ENCODE measurements at places on chromosomes 13 and 19. TPM values are rescaled to one million over a fixed set of nuclear protein-coding genes. Genes with fewer than 3 reads are reported as not detected.

- no peaks in the 10 kb centered on the region for H3K36me3 ChIP-seq
- no peaks in the 10 kb centered on the region for H3K4me1 ChIP-seq
- no peaks in the 10 kb centered on the region for H3K27me3 ChIP-seq
- DNase-seq = no peak
- H3K27ac ChIP-seq = no peak overlapping the region
- H3K4me3 ChIP-seq = no peak overlapping the region
Observed at GRCh38 chr19:27733551-27734266, 1479.2 kb downstream of the UQCRFS1 start.

DNA sequence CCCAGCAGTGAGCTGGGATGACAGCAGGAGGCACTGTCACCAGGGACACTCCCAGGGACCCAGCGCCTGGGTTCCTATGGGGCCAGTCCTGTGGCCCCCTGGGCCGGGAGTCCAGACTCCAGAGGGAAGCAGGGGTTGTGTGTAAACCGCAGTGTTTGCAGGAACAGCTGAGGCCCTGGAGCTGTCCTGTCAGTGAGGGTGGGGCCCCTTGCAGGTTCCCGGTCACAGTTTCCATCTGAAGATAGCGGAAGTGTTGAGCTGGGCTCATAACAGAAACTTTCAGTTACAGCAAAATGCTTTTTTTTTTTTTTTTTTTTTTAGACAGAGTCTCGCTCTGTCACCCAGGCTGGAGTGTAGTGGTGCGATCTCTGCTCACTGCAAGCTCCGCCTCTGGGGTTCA is 17.7 kb upstream of the CSNK1G2 start:
- no peaks in the 10 kb centered on the region for H3K27me3 ChIP-seq
- peaks cover 16% of the 10 kb centered on the region for H3K4me1 ChIP-seq

- H3K4me1 ChIP-seq = no peaks in the 10 kb centered on the region
- H3K36me3 ChIP-seq = no peaks in the 10 kb centered on the region
- H3K27ac ChIP-seq = no peak overlapping the region
- no peak for DNase-seq
- H3K27me3 ChIP-seq = no peaks in the 10 kb centered on the region
- no peak overlapping the region for H3K4me3 ChIP-seq
Observed at GRCh38 chr13:54196684-54197083, 1168.1 kb downstream of the OLFM4 start.

DNA sequence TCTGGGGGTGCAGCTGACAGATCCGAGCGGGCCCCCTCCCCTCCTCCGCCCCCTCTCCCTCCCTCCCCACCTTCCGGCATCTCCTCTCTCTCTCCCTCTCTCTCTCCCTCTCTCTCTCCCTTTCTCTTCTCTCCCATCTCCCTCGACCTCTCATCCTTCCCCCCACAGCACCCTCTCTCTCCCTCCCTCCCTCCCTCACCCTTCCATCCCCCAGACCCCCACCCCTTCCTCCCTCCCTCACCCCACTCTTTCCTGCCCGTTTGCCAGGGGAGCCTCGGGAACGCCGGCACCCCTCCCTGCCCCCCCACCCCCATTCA is 666 bp downstream of the CELF5 start:
- no peaks in the 10 kb centered on the region for H3K36me3 ChIP-seq
- peaks cover 3% of the 10 kb centered on the region for H3K4me1 ChIP-seq
- DNase-seq = no peak

GRCh38 chr19:4053423-4054324 is 13.0 kb downstream of the ZBTB7A start:
- peaks cover 47% of the 10 kb centered on the region for H3K36me3 ChIP-seq
- no peaks in the 10 kb centered on the region for H3K27me3 ChIP-seq
- no peak overlapping the region for H3K4me3 ChIP-seq
- no peak overlapping the region for H3K27ac ChIP-seq
- H3K4me1 ChIP-seq = peaks cover 28% of the 10 kb centered on the region

GRCh38 chr19:17183858-17184321 is 31.3 kb upstream of the USE1 start:
- DNase-seq = peak; percentile 22
- H3K4me1 ChIP-seq = peaks cover 17% of the 10 kb centered on the region
- H3K36me3 ChIP-seq = peaks cover 30% of the 10 kb centered on the region
- peak overlapping the region; percentile 75 for H3K4me3 ChIP-seq

DNA sequence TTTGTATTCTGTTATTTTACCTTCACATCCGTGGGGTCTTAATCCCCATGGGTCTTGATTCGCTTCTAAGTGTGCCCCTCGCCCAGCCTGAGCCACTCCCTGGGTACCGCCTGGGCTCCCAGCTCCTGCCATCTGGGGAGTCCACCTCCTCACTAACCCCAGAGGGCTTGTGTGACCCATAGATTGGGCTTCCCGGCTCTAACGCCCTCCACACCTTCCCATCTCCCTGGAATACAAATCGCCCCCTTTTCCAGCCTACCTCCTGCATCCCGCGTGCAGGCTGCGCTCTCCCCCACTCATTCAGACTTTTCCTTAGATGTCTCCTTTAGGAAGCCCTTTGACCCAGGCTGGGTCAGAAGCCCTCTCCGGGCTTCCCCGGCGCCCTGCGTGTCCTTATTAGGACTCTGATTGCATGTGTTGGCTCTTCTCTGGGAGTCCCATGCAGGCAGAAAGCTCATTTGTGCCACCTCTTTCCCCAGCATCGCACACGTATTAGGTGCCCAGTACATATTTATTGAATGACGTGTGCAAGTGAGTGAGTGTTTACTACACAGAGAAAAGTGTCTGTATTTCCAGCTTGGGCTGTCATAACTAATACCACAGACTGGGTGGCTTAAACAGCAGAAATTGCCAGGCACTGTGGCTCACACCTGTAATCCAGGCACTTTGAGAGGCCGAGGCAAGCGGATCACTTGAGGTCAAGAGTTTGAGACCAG is 757 bp downstream of the CCDC124 start:
- peak overlapping the region; percentile 88 for H3K27ac ChIP-seq
- peak overlapping the region; percentile 64 for H3K4me3 ChIP-seq
- H3K27me3 ChIP-seq = no peaks in the 10 kb centered on the region
- H3K4me1 ChIP-seq = peaks cover 18% of the 10 kb centered on the region
- H3K36me3 ChIP-seq = no peaks in the 10 kb centered on the region

- no peaks in the 10 kb centered on the region for H3K36me3 ChIP-seq
- peak; percentile 23 for DNase-seq
- no peaks in the 10 kb centered on the region for H3K27me3 ChIP-seq
- peak overlapping the region; percentile 70 for H3K27ac ChIP-seq
- peak overlapping the region; percentile 43 for H3K4me3 ChIP-seq
Observed at GRCh38 chr19:14118165-14119051, 846 bp upstream of the PRKACA start.

DNA sequence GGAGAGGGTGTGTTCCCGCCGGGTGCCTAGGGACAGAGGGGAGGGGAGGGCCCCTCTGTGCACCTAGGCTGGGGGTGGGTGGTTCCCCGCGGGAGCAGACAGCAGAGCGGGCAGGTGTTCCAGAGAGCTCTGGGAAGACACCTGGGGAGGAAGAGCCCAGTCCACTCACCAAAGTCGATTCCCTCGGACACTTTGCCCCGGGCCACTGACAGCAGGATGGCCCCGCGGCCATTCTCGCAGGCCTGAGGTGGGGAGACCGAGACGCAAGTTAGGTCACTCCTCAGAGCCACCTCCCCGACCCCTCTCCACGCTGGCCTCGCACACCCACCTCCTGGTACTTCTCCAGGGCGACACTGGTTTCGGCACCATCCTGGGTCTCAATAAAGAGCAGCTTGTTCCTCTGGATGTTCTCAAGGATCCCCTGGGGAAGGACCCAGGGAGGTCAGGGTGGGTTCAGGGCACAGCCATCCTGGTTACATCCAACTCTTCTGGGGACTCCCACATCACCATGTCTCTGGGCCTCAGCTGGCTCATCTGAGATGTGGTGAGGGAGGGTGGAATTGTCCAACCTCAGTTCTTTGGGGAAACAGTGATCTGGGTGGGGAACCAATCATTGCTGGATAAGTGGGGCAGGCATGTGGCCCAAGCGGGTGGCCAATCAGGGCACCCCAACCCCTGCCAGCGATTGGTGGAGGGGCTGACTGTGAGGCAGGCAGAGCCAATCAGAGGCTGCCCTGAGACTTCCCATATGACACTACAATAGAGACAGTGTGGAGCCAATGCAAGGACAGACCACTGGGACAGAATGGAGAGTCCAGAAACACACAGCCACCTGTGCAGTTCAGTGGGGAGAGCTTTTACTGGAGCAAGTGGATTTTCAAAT is 12.6 kb downstream of the KLC3 start:
- no peak for DNase-seq
- peaks cover 7% of the 10 kb centered on the region for H3K36me3 ChIP-seq
- H3K27ac ChIP-seq = no peak overlapping the region

The FFAR2 gene
- not detected for total RNA-seq

The NUCB1 gene
- total RNA-seq = 133 TPM

The LGALS14 gene
- total RNA-seq = not detected

The OSCAR gene
- total RNA-seq = not detected
